ENCODE measurements at places on chromosomes 3 and 15. TPM values are rescaled to one million over a fixed set of nuclear protein-coding genes. Genes with fewer than 3 reads are reported as not detected.

Gene EPHA3
- polyA plus RNA-seq = not detected

Gene MESP1
- 0.17 TPM for polyA plus RNA-seq

Gene PHLDB2
- polyA plus RNA-seq = 0.15 TPM

Gene SCN5A
- not detected for polyA plus RNA-seq

Gene STAC
- not detected for polyA plus RNA-seq

Gene TLR9
- polyA plus RNA-seq = not detected

Gene SNRPA1
- polyA plus RNA-seq = 59.6 TPM

- DNase-seq = no peak
These were observed 6.5 kb downstream of the PSMD2 start for GRCh38 chr3:184305577-184305976.

GRCh38 chr15:59524331-59524731 is 86.3 kb downstream of the FAM81A start:
- peak; percentile 51 for DNase-seq

- no peak for DNase-seq
These were observed 38.1 kb upstream of the SPPL2A start for GRCh38 chr15:50803479-50804180.

DNA sequence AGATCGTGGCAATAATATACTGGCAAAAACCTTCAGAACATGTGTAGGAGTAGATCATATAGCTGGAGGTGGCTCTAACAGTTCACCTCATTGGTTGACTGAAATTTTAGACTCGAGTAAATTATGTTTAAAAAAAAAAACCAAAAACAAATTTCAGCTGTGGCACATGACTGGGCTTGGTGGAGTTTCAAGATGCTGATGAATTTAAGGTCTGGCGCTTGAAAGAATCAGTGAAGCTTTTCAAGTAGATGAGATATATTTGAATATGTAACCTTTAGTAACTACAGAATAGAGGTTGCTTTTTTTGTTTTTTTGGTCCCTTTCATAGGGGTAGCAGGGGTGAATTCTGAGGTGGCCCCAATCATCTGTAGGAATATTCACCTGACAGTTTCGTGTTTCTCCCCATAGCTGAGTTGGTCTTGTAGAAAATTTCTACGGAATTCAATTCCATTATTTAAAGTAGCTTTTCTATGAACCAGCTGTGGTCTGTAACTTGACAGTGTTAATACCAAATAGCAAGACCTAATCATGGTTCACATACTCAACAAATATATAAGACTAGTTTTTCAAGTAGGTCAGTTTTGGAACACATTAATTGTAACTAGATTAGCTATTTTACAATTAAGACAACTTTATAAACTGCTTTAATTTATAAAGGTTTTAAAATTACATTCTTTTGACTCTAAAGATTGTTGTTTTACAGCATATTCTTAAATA is 65.6 kb downstream of the MAP4 start:
- no peak for DNase-seq

- no peak for DNase-seq
These were observed 687.9 kb downstream of the MECOM start for GRCh38 chr3:168975576-168975975.

DNA sequence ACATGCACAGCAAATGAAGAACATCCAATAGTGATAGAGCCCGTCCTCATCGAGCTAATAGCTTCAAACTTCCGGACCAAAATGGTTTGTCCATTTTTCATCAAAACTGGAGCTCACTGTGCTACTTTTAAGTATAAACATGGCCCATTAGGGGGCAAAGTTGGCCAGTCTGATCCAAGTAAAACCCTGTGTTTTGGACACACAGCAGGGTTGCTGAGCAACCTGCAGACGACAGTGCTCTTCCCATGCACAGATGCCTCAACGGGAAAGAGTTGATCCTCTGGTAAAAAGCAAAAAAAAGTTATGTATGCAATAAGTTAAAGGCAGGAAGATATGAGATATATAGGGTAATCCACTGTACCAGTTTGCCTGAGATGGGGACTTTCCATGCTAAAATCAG is 244.0 kb upstream of the THBS1 start:
- DNase-seq = no peak

- DNase-seq = no peak
These were observed 6.4 kb upstream of the TBC1D2B start for GRCh38 chr15:78083687-78084448.

- no peak for DNase-seq
These were observed 67.7 kb downstream of the CHRNA7 start for GRCh38 chr15:32098033-32098432.

DNA sequence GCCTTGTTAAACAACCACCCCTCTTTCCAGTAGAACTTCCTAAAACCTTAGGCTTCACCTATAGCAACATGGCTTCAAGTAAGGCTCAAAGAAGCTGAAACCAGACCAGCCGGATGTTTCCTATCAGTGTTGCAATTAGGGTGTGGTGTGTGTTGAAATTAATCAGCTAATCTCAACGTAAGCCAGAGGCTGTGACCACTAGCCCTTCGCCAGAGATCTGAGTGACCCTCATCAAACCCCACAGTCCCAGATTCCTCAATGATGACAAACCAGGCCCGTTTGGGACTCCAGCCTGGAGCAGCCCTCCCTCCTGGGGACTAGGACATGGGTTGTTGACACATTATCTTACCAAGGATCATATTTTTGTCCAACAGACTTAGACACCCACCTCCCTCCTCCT is 27.3 kb downstream of the CYP11A1 start:
- DNase-seq = no peak

GRCh38 chr3:171173736-171174135 is 147.2 kb upstream of the SLC2A2 start:
- DNase-seq = no peak

- DNase-seq = no peak
These were observed 449.5 kb upstream of the TBL1XR1 start for GRCh38 chr3:177646749-177647148.

GRCh38 chr3:150248116-150248887 is 159.8 kb upstream of the TSC22D2 start:
- no peak for DNase-seq

All from naive thymus-derived CD4-positive, alpha-beta T cell (primary cell).